ENCODE measurements at places on chromosomes 2 and 18.

DNA sequence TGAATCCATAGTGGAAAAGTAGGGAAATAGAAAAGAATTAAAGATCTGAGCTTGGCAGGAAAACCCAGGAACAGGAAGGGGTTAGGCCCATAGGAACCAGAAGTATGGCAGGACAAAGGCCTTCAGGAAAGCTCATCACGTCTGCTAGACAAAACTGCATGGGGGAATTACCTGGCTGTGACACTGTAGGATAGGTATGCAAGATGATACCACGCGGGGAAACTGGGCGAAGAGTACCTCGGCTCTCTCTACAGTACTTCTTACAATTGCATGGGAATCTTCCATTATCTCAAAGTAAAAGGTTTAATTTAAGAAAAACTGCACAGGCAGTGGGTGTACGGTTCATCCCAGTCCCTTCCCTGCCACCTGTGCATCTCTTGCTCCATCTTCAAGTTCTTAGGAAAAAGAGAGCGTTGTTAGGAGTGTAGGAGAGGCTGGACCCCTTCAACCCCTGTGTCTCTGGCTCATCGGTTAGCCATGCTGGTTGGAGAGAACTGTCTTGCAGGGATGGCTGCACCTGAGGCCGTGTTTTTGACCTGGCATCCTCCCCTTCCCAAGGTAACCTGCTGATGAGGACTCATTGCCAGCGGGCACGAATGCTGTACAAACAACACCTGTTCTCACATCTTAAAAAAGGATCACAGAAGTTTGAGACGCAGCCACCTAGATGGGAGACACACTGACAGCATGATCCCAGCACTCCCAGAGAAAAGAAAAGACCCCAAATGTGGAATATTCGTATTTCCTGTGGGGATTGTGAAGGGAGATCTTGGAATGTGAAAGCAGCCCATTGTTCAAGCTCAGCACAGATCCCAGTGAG is 120.5 kb upstream of the COPS8 start:
- DNase-seq = no peak

GRCh38 chr2:207163053-207163755 is 2.5 kb downstream of the KLF7 start:
- DNase-seq = no peak

DNA sequence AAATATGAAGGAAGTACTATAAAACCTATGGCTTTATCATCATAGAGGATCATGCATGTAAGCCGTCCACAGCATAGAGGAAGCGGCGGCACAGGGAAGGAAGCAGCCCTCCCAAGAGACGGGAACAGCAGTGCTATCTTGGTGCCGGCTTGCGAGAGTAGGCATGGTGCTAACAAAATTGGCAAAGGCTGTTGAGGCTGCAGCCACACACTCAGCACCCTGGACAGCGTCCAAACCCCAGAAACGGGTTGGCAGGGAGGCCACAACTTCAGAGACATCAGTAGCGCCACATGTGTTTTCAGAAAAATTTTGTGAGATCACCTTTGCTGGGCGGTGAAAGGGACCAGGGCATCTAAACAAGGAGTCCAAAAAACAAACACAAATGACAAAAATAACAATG is 37.7 kb downstream of the NETO1 start:
- DNase-seq = no peak

DNA sequence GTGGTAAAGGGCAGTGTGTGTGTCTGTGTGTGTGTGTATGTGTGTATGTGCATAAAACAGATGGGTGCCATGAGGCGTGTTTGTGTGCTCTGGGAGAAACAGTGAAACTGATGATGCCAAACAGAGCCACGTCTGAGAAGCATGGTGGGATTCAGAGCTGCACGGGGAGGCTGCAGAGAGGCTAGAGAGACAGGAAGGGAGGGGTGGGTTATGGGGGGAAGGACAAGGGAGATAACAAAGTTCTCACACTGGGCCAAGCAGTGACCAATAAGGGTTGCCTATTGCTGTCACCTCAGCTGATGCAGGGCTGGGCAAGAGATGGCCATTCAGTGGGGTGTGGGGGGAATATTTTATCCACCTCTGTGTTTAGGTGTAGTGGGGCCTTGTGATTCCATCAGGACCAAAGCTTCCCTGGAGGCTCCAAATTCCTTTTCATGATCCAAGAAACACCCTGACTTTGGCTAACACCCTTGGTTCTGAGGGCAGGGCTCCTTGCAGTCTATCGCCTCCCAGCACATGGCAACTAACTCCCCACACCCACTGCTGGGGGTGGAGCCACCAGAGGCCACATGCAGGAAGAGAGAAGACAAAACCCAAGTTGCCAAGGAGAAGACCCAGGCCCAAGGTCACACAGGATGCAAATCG is 54.2 kb upstream of the POMC start:
- DNase-seq = no peak

GRCh38 chr2:169757778-169758177 is 24.1 kb downstream of the KLHL23 start:
- DNase-seq = no peak

- no peak for DNase-seq
These were observed 65.9 kb upstream of the CPO start for GRCh38 chr2:206873423-206873822.

DNA sequence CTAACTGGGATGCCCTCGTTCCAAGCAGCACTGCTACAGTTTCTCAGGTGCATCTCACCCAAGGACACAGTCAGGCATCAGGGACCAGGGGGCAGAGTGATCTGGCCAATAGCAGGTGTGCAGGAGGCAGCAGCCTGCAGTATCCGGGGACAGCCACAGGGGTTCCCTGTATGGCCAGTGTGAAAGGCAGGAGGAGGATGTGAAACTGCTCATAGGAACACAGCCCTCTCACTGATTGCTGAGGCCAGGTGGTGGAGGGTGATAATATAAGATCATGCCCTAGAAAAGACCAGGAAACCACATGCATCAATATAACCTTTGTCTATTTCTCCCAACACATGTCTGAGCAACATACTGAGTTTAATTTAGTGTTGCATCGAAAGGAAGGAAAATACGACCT is 112.7 kb upstream of the TACR1 start:
- DNase-seq = no peak

DNA sequence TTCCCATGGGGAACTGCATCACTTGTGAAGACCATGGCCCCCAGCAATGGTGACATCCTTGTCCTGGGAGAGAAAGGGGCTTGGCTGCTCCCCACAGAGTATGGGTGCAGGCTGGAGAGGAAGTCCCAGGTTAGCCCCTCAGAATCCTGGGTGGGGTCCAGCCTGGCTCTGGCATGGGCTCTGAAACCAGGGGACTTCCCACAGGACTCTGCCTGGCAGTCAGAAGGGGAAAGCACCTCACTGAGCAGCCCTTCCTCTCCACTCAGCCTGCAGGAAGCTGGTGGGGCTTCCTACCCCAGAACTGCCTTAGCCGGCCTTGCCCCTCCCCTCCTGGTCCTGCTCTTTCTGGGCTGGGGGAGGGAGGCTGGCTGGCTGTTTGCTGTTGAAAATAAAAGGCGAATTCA is 3.7 kb downstream of the NEURL3 start:
- no peak for DNase-seq

DNA sequence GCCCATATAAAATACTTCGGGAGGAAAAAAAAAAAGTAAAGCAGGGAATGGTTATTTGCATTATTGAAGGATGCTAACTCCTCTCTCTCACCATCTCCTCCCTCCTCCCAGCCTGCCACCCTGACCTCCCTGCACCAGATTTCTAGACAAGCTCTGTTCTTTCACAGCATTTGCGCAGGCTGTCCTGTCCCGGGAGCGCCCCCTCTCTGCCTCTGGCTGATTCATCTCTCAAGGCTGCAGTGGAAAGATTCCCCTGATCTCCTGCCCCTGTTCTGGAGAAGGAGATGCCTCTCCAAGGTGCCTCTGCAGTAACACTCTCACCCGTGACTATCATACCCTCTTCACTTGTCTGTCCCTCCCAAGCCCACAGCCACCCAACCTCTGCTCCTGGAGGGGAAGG is 38.5 kb downstream of the COL4A4 start:
- DNase-seq = no peak

- DNase-seq = no peak
These were observed 5.1 kb downstream of the RAMP1 start for GRCh38 chr2:237864444-237864931.

Measured in activated T-cell treated with anti-CD3 and anti-CD28 coated beads for 24 hours (primary cell).